ENCODE measurements at places on chromosomes 2 and 18.

- DNase-seq, result no peak
Observed at GRCh38 chr2:10022966-10023662, 20.2 kb upstream of the KLF11 start.

GRCh38 chr18:11851806-11852337 is 659 bp downstream of the CHMP1B start:
- DNase-seq, result peak; percentile 53

DNA sequence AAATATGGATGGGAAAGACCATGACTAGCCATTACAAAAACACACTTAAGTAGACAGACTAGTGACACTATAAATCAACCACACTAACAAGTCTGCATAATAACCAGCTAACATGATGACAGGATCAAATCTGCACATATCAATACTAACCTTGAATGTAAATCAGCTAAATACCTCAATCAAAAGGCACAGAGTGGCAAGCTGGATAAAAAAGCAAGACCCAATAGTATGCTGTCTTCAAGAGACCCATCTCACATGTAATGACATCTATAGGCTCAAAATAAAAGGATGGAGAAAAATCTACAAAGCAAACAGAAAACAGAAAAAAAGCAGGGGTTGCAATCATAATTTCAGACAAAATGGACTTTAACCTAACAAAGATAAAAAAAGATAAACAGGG is 16.3 kb downstream of the PFN4 start:
- no peak for DNase-seq

DNA sequence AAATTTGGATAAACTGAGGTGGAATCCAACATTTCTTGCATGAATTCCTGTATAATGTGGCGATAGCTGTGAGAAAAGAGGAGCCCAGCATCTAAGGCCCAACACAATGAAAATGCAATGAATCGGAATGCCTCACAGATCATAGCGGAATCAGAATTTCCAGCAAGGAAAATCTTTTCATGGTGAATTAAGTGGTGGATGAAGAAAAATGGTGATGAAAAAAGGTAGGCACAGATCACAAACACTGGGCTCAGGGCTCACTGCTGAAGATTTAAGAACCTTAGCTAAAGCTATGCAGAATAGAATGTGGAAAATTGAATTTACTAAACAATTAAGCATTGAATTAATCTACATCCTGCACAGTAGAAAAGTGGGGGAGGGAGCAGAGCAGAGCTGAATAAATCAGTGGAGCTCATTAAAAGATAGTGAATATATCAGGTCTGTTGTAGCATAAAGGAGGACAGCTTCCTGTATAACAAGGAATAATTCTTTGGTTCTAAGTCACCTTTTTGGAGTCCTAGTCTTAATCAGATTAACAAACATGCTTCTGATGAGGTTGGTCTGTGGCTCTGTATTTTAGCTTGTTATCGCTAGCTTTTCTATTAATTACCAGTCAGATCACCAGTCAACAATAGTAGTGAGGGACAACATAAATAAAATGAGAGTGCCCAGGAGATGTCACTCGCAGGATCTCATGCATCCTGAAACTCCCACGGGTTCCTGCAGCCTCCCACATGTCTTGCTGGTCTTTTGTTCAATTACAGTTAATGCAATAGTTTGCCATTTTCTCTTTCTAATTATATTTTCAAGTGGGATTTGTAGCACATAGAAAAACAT is 27.0 kb downstream of the MEIS1 start:
- no peak for DNase-seq

- DNase-seq, result no peak
Observed at GRCh38 chr2:64963719-64964118, 25.5 kb upstream of the SLC1A4 start.

GRCh38 chr2:143425896-143426295 is 296.7 kb downstream of the ARHGAP15 start:
- DNase-seq, result no peak

GRCh38 chr2:188765522-188766470 is 208.4 kb upstream of the COL3A1 start:
- DNase-seq, result no peak

DNA sequence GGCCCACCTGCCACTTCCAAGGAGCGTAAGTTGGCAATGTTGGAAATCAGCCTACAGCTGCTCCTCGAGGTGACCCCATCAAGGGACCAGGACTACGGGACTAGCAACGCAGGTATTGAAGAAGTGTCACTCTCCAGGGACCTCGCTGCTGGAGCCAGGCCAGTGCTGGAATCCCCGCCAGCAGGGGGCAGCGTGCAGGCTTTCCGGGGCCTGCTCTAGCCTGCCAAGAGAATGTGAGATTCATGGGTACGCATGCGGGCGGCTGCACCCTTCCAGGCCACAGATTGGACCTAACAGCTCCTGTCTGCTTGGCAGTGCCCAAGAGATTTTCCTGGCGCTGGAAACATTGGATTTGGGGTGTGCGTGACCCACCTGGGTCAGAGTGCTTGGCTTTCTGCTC is 182.8 kb upstream of the RAB12 start:
- no peak for DNase-seq

- no peak for DNase-seq
Observed at GRCh38 chr2:179268277-179268925, 3.8 kb upstream of the SESTD1 start.

DNA sequence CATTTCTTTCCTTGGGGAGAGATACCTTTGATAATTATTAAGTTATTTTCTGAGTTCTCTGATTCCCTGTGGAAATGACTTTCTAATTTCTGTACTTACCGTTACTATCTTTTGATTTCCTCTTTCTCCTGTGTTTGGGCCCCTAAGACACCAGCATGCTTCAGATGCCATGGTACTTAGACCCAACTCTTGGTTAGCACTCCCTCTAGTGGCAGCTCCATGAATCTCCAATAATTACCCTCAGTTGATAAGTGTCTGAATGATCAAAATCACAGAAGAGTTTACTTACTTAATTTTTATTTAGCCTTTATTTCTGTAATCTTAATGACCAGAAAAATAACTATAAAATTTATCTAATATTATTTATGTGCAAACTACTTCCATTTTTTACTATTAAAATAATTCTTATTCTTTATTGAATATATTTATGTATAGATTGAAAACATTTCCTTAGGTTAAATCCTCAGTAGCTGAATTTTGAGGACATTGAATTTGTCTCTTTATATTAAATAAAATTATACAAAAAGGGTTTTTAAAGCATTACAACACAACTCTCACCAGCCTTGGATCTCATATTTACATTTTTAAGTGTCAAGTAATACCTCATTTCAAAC is 300.4 kb downstream of the KCNS3 start:
- DNase-seq, result peak; percentile 7

DNA sequence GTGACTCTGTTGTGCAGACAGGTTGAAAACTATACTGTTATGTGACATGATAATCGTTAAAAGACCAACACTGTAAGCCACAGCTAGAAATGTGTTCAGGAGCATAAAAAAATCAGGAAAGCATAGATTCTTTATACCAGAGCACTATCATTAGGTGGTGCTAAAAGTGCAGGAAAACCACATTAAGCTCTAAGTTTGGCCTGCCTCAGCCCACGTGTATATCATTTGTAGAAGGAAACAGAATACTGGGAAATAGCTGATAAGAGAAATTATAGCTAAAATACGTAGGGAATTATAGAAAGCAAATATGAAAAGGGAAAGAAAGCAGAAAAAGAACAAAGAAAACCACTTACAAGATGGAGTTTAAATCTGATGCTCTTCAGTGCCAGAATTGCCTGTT is 26.5 kb upstream of the C2orf74 start:
- no peak for DNase-seq

DNA sequence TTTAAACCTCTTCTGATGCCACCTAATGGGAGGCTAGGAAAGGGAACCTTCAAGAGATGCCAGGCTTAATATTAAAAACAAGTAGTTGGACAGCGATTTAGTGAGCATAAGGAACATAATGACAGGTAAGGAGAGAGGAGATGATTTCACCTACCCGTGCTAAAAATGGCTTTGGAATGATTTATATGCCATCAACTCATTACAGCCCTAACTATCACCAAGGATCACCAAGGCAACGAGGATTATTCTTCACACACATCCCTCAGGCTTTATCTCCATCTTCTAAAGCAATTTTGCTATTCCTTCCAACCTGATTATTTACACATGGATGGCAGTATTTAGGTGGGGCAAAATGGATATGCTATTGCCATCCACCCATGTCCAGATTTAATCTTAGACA is 237.8 kb downstream of the DCC start:
- DNase-seq, result no peak

DNA sequence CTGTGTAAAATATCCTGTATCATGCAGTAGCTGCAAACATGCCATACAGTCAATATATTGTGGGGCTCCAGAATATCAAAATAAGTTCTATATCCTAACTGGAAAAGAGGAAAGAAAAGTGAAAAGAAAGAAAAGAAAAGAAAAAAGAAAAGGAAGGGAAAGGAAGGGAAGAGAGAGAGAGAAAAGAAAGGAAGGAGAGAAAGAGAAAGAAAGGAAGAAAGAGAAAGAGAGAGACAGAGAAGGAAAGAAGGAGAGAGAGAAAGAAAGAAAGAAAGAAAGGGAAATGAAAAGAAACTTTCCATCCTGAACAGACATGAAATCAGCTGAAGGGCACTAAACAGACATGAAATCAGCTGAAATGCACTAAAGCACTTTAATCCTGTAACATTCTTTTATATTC is 288.4 kb upstream of the NCKAP5 start:
- no peak for DNase-seq

- no peak for DNase-seq
Observed at GRCh38 chr2:180322781-180323180, 315.7 kb upstream of the CWC22 start.

DNA sequence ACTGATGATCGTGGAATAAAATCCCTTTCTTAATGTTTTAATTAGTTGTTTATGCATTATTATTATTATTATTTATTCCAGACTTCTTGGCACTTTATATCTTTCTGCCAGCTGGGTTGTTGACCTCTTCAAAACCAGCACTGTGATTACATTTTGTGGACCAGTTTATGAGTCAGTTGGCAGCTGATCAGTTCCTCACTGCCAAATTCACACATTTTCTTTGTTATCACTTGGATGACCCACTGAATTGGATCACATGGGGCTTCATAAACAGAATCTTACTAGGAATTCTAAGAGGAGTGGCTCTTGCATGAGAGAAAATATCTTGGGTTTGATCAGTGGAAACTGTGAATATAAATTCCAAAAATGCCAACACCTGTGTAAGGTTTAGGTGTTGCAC is 321.8 kb upstream of the SPRED2 start:
- DNase-seq, result no peak

GRCh38 chr2:218986148-218986761 is 1.3 kb upstream of the FEV start:
- DNase-seq, result no peak

- no peak for DNase-seq
Observed at GRCh38 chr2:70901227-70902066, 34.3 kb upstream of the ATP6V1B1 start.

DNA sequence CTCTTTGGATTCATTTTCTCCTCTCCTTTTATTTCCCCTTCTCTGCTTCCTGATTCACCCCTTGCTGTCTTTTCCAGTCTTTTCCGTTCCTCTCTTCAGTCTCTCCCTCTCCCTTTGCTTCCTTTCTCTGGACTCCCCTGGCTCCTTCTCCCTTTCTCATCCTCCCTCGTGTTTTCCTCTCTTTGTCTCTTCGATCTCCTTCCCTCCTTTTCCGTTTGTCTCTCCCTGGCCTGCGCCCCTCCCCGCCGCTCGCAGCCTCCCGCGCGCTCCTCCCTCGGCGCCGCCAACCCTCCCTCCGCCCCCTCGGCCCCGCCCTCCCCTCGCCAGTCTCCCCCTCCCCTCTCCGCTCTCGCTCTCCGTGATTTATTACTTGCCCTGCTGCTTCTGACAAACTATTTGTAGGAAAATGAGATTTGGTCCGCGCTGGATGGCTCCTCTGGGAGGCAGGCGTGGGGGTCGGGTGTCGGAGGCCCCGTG is 46.0 kb upstream of the PAX8 start:
- DNase-seq, result peak; percentile 15

- no peak for DNase-seq
Observed at GRCh38 chr2:65666156-65666725, 233.8 kb upstream of the SPRED2 start.

DNA sequence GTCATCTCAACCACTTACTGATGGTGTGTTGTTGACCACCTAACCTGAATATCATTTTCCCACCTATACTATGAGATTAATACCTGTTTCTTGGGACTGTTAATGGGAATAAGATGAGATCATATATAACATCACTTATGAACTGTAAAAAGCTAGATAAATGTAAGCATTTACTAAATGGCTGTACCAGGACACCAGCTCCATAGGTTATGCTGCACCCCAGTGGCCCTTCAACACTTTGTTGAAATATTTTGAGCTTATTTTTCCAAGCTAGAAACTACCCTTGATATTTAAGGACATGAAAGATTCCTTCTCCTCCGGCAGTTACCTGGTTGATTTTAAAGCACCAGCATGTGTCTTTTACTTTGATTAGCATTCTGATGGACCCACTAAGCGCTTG is 138.0 kb upstream of the CDCA7 start:
- no peak for DNase-seq

- no peak for DNase-seq
Observed at GRCh38 chr2:16260041-16260830, 319.9 kb downstream of the MYCN start.

DNA sequence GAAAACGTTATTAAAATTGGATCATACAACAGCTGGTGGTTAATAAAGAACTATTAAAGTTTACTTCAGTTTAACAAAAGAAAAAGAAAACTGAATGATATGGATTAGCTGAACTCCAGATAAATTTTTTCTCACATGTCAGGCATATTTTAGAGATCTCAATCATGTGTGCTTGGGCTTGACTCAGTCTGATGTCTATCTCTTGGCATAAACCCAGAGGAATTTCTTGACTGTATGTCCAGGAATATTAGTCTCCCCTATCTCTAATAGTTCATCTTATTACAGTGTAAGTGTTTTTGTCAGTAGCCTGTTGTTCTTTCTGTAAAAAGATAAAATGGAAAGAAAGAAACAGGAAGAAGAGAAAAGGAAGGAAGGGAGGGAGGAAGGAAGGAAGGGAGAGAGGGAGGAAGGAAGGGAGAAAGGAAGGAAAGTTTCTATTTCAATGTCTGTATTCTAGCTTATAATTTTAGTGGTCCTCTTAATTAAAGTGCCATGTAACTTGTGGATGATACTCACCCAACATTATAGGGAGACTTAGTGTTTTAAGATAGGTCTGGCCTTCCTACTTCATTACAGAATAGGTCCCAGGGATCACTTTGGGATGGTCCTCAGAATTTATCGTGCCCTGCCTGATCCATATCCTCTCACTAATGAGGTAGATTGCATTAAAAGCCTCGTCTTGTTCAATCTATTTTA is 99.7 kb upstream of the UGP2 start:
- DNase-seq, result no peak

DNA sequence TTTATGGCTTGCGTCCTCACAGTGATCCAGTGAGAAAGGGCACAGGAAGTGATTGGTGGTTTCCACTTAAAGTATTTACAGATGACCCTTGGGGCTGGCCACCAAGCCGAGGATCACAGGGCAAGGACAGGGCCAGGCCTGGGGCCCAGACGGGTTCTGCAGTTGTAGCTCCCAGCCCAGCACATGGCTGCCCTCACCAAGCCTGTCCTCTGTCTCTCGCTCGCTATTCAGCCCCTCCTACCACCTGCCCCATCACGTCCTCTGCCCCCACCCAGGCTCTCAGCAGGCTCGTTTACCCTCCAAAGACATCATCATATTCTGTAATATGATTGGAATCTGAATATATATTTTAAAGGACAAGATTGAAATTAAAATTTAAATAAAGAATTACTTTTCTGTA is 246.0 kb downstream of the KLHL29 start:
- no peak for DNase-seq

GRCh38 chr2:128228894-128229293 is 89.8 kb downstream of the HS6ST1 start:
- DNase-seq, result no peak

- no peak for DNase-seq
Observed at GRCh38 chr18:9526458-9526857, 51.1 kb downstream of the RALBP1 start.

Data from H1 (cell line).